AG04450 (cell line): ENCODE measurements at places on chromosomes 1 and 21. TPM values are rescaled to one million over a fixed set of nuclear protein-coding genes. Genes with fewer than 3 reads are reported as not detected.

The ECM1 gene
- 122 and 163 TPM in 2 replicates for polyA plus RNA-seq

The OR2L8 gene
- not detected in 2 replicates for polyA plus RNA-seq

The OR2M3 gene
- not detected in 2 replicates for polyA plus RNA-seq

The SEC22B gene
- polyA plus RNA-seq = 60.0 and 73.9 TPM in 2 replicates

The TOR3A gene
- 16.8 and 25.4 TPM in 2 replicates for polyA plus RNA-seq

The RRP1B gene
- polyA plus RNA-seq = 15.4 and 17.4 TPM in 2 replicates

GRCh38 chr1:93804412-93804811 lies 74.6 kb downstream of the DNTTIP2 start:
- peak; percentile 67 for DNase-seq

DNA sequence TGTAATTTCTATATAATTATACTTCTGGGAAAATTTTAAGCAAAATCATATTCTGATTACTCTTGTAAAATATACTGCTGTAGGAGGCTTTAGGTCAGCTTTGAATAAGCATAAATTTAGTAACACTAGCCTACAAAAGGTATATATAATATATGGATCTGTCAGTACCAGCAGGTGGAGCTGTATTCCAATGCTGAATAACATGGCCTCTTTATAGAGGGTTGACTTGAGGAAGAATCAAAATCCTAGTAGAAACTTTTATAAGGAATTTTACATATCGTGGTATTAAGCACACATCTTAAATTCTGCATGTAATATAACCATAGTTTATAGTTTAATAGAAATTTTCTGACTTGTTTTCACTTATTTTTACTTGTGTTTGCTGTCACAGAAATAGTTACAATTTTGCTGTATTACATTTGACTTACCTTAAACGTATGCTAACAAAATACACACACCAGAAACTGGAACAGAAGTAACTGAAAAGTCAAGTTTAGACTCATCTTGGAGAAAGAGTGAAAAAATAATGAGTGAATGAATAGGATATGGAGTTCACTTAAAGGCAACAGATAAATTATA lies 79.3 kb downstream of the HMCN1 start:
- no peak for DNase-seq

DNA sequence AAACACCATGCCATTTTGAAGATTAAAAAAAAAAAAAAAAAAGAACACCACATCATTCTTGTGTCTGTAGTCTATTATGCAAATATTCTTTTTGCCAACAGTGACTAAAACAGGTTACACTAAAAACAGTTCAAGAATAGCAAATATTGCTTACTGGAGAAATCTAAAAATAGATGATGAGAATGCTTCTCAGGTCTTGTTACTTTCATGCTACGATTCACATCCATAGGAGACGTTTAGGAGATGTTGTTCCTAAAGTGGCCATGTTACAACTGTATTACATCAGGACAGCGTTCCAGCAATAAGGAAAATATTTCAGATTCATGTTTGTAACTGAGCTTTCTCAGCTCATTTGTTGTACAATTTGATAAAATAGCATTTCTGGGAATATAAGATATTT lies 32.3 kb downstream of the RAB3GAP2 start:
- no peak for DNase-seq

- DNase-seq = no peak
These were observed 363.1 kb upstream of the RUNX1 start for GRCh38 chr21:35412231-35412630.

- no peak for DNase-seq
These were observed 33.7 kb upstream of the FBXO28 start for GRCh38 chr1:224080115-224080774.

GRCh38 chr1:67372136-67372535 lies 58.1 kb downstream of the SERBP1 start:
- DNase-seq = no peak

- peak; percentile 6 for DNase-seq
These were observed 66.7 kb upstream of the ANGPTL3 start for GRCh38 chr1:62530516-62531154.

GRCh38 chr21:38314558-38314957 lies 57.8 kb downstream of the KCNJ15 start:
- no peak for DNase-seq

DNA sequence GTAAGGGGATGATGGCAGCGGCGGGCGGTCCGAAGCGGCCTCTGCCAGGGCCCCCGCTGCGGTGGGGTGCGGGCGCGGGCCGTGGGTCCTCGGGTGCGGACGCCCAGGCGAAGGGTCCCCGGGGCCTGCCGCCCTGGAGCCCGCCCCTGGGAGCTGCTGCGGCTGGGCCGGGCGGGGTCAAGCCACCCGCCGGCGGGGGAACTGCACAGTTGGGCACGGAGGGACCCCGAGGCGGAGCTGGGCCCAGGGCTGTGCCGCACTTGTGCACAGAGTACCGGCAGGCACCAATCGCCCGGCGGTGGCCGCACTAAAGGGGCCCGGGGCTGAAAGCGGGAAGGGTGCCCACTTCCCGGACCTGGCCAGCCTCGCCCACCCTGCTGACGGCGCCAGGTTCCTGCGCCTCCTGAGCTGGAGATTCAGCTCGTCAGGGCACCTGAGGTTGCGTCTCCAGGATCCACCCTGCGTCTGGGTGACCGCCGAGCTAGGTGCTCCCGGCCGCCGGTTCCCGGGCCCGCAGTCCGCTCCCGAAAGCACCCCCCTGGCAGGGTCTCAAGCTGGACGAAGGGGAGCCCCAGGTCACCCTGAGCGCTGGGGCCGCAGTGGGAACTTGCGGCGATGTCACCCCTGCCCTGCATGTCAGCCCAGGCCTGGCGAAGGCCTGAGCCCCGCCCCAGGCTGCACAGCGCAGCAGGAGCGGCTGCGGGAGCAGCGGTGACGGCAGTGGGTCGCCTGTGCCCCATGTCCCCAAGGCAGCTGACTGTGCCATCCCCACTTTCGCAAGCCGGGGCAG lies 56.7 kb upstream of the ETV3 start:
- no peak for DNase-seq

DNA sequence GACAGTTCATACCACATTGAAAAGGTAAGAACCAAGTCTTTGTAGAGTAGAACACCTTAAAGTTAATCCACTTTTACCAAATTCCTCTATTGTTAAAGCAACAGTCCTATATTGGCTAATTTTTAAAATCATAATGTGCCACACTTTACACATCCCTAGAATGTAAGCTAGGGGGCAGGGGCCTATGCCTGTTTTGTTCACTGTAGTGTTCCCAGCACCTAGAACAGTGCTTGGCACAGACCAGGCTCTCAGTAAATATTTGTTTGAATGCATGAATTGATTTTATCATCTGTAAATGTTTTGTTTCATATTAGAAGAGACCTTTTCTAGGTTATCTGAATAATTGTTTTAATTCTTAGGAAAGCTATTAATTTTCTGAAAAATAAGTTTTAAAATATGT lies 9.1 kb downstream of the SMAP2 start:
- DNase-seq = no peak

GRCh38 chr1:196960854-196961253 lies 16.5 kb upstream of the CFHR5 start:
- no peak for DNase-seq
